ENCODE measurements at places on chromosomes 11 and 22.
A peak's percentile ranks its signal among the peaks of the same experiment; 100 is the strongest.

DNA sequence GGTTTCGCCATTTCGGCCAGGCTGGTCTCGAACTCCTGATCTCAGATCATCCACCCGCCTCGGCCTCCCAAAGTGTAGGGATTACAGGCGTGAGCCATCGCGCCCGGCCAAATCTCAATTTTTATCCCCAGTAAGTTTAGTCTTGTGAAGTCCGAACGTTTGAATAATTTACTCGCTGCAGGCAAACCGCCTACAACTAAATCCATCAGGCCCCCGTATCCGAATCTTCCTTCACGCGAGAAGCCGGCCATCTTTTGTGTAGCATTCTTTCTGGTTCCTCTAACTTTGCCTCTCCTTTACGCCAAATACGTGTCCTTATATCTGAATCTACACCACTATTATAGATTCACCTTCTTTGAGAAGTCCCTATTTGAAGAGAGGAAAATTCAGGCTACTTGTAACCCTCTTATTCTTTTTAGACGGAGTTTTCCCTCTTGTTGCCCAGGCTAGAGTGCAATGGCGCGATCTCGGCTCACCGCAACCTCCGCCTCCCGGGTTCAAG lies 581 bp upstream of the EIF3L start:
- peak; percentile 60 for DNase-seq

- DNase-seq: no peak
Observed at GRCh38 chr11:83681031-83681781, 395.0 kb upstream of the CCDC90B start.

DNA sequence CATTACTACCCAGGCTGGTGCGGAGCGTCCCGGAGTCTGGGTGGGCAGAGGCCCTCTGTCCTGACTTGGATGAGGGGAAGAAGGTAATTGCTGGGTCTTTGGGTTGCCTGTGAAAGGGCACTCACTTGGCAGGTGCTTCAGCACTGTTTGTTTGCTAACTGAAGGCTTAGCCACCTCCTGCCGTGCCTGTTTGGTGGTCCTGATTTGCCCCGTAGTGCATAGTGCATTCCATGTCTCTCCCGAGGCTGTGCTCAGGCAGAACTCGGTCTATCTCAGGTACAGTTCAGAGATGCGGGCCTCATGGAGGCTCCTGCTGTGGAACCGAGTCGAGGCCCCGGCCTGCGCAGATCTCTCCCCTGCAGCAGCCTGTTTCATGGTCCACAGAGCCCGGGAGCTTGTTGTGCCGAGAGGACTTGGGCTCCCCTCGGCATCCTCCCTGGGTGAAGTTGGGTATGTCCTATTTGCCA lies 146.2 kb downstream of the TBC1D22A start:
- DNase-seq: no peak

DNA sequence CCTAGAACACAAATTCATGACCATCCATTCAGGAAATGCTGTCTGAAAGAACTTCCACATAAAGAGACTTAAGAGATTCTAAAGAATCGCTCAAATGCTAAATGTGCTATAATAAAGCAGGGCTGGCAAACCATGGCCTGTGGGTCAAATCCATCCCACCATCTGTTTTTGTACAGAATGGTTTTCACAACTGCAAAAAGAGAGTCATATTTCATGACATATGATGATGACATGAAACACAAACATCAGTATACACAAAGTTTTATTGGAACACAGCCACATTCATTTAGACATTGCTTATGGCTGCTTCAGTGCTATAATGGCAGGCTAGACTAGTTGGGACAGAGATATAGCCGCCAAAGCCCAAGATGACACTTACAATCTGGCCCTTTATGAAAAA lies 85.1 kb downstream of the RRAS2 start:
- no peak for DNase-seq

- no peak for DNase-seq
Observed at GRCh38 chr22:48806227-48806781, 1021.4 kb downstream of the BRD1 start.

- no peak for DNase-seq
Observed at GRCh38 chr11:26142891-26143290, 189.0 kb upstream of the ANO3 start.

DNA sequence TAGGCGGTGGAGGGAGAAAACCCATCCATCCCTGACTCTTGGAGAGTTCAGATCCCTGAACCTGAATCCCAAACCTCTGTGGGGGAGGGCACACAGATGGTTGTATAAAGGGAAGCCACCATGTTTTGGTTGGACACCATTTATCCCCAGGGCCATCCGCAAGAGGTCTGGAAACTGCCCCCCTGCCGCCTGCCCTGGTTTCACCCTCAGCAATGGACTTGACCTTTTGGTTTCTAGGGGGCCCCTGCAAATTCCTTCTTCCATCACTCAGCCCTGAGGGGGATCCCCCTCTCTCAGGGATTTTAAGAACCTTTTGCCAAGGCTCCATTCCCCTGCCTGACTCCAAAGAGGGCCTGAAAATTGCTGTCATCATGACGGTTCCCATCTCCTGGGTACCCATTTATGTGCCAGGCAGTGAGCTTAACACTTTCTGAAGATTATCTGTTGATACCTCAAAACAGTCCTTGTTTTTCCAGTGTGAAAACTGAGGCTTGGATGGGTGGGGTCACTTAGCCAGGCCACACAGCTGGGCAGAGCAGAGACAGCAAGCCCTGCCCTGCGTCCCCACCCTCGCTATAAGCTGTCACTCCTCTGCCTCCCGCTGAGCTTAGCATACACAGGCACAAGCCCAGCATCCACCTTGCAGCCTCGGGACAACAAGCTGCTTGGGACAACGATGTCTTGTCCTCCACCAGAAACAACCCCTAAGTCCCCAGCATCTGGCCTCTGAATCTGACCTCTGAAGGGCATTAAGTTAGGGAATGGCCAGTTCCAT lies 33.2 kb upstream of the CRYBB3 start:
- no peak for DNase-seq

DNA sequence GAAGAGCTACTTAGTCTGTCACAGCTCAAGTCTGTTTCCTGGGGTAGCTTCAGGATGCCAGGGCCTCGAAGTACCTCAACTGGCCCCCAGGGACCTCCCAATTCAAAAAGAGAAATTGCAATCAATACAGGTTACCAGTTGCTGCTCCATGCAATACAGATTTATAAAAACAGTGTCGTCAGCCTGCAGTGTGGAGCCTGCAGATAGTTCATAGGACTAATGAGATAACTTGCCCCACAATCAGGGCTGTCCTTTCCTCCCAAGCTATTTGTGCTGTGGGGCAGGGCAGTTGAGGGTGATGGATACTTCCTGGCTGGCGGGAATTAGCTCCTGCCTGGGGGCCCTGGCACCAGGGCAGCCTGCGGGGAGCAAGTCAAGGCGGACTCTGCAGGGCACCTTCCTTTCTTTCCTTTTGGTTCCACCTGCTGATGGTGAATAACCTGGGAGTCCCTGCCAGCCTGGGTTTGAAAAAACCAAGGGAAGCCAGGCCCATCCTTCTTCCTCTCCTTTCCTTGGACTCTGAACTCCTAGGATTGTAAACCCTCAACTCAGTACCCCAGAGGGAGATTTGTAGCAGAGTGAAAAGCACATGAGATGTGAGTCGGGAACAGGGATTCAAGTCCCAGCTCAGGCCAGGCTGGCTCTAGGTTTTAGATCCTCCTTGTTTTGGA lies 216.6 kb downstream of the CEP164 start:
- no peak for DNase-seq

- no peak for DNase-seq
Observed at GRCh38 chr11:117410861-117411710, 83.4 kb downstream of the CEP164 start.

GRCh38 chr22:47012589-47013370 lies 250.3 kb downstream of the TBC1D22A start:
- DNase-seq: no peak

DNA sequence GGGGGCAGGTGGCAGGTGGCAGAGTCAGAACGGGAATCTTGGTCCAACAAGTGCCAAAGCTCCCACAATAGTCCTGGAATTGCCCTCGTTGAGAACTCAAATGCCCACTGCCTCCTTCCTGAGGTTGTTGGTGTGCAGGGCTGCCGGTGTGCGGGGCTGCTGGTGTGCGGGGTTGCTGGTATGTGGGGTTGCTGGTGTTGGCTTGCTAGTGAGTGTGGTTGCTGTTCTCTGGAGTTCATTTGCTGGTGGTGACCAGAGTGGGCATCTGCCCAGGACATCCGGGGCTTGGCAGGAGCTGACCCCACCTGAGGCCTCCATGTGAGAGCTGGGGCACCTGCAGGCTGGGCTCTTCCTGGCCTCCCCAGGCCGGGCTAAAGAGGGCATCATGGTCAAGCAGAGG lies 14.0 kb upstream of the MPPED1 start:
- DNase-seq: no peak

GRCh38 chr22:24894220-24894975 lies 52.1 kb downstream of the LHFPL7 start:
- no peak for DNase-seq

GRCh38 chr22:48701296-48702030 lies 1126.2 kb downstream of the BRD1 start:
- no peak for DNase-seq

DNA sequence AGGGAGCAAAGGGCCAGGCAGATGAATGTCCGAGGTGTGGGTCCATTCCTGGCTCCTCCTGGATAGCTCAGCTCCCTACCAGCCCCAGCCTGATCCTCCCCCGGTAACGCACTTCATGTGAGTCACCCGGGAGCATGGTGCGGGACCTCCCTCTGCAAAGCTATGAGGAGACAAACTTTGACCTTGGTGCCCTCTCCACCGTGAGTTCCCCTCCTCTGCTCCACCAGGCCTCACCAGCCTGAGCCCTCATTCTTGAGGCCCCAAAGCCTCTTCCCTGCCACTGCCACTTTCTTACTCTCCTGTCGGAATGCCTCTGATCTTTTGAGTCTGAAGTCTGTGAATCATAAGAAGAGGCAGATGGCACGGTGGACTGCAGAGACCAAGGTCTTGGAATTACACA lies 37.4 kb upstream of the CD82 start:
- no peak for DNase-seq

DNA sequence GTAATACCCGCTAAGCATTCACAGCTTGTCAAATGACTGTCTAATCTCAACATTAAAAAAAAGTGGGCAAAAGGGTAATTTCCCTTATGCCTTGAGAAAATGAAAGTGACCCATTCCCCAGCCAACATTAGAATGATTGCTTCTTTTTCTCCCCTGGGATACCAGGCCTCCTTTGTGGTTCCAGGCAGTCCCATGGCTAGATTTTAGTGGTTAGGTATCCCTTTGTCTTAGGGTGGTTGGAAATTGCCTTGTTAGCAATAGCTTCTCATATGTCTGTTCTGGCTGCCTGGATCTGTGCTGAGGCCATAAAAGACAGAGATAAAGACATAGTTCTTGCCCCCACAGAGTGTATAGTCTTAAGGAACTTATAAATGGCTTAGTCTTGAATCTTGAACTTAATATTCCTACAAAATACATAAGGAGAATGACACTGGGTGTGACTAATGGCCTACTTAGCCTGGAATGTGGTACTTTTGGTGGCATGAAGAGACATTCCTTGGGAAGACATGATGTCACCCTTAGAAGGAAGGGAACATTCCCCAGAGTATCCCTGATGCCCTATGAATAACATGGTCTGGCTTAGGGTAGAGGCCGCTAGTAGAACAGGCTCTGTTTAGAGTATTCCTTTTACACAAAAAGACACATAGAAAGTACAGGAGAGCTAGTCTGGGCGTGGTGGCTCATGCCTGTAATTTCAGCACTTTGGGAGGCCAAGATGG lies 90.3 kb downstream of the ZBTB16 start:
- no peak for DNase-seq

DNA sequence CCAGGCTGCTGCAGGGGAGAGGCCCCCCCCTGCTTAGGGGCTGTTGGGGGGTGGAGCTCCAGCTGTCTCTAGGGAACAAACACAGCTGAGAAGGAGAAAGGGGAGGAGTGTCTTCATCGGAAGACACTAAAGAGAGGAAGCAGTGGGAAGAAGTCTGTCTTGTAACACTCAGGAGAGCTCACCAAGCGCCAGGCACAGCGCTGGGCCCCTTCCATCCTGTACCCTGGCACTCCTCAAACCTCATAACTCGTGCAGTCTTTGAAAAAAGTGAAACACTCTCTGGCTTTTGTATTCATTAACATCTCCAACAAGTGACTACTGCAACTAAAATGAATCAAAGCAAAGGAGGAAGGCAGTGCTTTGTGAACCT lies 67.4 kb upstream of the PRDM11 start:
- no peak for DNase-seq

DNA sequence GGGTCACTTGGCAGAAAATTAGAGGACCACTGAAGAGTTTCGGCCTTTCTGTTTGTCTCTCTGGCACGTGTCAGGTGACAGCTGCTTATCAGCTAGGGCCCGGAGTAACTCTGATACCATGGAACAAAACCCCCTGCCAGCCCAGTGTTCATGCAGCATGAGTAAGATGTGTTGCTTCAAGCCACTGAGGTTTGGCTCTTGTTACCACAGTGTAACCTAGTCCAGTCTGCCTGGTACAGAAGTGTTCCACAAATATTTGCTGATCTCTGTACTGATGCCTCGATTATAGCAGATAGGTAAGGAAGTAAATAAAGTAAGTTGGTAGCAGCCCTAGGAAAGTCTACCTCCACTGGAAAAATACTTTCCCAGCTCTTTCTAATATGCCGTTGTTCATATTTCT lies 20.5 kb upstream of the ETS1 start:
- no peak for DNase-seq

DNA sequence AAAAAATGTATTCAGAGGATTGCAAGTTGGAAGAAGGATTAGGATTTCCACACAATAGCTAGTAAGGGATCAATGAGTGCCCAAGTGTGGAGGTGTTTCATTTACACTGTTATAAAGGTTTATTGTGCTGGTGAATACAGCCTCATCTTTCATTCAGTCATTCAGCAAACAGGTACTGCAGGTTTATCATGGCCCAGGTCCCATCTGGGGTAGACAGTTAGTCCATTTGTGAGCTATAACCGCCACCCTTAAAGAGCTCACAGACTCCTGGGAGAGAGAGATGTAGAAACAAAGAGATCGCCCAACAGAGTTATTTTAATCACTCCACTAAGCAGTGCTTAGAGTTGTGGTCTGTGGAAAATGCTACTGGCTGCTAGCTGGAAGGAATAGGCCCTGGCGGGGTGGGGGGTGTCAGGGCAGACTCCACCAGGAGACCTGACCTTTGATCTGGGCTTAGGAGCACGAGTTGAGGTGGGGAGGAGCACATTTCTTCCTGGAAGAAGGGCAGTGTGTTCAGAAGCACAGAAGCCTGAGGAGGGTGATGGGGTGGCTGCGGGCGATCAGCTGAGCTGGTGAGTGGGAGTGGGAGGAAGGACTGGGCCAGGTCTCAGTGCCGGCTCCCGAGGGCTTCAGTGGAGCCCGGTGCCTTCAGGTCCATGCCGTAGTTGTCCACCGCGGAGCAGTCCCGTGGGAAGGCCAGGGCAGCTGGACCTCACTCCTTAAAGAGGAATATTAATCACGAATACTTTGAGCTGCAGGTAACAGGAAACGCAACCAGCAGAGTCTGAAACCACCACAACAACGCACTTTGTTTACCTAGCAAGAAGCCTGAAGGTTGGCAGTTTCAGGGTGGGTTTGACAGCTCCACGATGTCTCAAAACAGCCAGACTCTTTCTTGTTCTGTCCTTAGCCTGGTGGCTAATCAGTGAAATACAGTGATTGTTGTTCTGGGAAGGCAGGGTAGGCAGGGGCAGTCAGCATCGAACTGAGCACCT lies 11.2 kb downstream of the TOM1 start:
- DNase-seq: no peak

GRCh38 chr22:35564975-35565867 lies 24.6 kb downstream of the RASD2 start:
- DNase-seq: no peak
